ENCODE measurements at places on chromosomes 16 and 17.

- DNase-seq, result no peak
Observed at GRCh38 chr16:89573826-89574680, 1.5 kb upstream of the CPNE7 start.

GRCh38 chr17:12386225-12386624, 279.5 kb upstream of the MYOCD start:
- DNase-seq, result no peak

DNA sequence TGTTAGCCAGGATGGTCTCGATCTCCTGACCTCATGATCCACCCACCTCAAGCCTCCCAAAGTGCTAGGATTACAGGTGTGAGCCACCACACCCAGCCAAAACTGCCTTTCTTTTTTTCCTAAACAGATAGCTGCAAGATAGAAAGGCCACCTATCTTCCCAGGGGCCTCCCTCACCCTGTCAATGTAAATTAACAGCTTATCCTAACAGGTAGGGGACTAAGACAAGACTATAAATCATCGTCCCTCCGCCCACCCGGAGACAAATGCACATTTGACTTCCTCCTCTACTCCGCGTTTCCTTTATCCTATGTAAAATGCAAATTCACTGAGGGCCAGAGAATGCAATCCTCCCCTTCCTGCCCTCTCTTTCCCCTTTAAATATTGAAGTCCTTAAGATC, 71.4 kb downstream of the MARF1 start:
- no peak for DNase-seq

- peak; percentile 71 for DNase-seq
Observed at GRCh38 chr17:38967290-38967738, at the start of gene FBXO47. FBXO47 (minus strand) TSS chr17:38967403; CDS start chr17:38963025, 4,378 bp downstream.

- no peak for DNase-seq
Observed at GRCh38 chr17:67082107-67082506, 37.8 kb downstream of the CACNG1 start.

- no peak for DNase-seq
Observed at GRCh38 chr17:20256144-20256543, 211.2 kb downstream of the LGALS9B start.

DNA sequence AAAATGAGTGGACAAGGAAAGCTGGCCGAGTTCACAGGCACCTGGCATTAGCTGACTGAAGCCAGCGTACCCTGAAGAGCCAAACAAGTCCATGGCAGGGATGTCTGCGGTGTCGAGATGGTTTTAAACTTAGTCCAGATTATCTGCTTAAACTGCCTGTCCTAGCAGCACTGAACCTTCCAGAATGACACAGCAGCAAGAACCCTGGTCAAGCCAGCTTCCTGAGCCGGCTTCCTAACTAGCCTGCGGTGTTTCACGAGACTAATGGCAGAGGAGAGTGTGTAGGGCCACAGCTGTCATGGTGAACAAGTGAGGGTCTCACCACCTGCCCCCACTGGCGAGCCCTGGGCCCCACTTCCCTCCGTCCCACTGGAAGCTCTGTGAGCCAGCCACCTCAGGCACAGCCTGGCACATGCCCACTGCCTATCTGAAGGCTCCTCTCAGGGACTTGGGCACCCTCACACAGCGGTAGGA, 28.8 kb upstream of the MTSS2 start:
- DNase-seq, result no peak

- DNase-seq, result no peak
Observed at GRCh38 chr16:50673496-50674275, 7.4 kb downstream of the SNX20 start.

GRCh38 chr17:82006468-82007227, 16.0 kb downstream of the CENPX start:
- no peak for DNase-seq

DNA sequence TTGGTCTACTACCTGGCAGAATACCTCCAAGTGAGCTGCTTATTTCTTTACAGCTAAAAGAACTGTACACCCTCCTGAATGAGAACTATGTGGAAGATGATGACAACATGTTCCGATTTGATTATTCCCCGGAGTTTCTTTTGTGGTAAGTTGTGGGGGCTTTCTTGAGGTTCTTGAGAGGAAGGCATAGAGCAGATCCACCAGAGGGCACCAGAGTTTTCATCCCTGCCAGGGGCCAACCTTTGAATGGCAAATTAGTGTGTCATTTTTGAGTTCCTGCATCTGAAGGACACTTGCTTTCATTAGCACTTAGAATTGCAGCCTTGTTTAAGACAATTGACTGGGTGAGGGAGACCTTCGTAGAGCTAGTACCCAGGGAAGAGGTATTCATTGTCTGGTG, 35.0 kb downstream of the NMT1 start:
- no peak for DNase-seq

- no peak for DNase-seq
Observed at GRCh38 chr16:50298075-50298460, 31.7 kb downstream of the ADCY7 start.

DNA sequence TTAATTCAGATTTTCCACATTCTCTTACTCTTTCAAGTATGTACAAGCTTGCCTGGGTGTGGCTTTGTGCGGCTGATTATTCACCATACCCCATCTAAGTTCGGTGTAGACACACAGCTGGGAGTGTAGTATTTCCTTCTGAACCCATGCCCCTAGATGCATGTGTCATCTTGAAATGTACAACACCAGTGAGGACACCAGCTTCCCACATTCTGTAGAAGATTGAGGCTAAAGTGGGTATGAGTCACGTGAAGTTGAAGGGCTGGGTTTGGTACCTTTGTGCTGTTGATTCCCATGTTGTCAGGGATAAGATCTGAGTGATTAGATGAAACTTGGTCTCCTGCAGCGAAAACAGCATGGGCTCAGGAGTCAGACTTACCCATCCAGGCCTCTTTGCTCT, 14.6 kb upstream of the DHX8 start:
- no peak for DNase-seq

DNA sequence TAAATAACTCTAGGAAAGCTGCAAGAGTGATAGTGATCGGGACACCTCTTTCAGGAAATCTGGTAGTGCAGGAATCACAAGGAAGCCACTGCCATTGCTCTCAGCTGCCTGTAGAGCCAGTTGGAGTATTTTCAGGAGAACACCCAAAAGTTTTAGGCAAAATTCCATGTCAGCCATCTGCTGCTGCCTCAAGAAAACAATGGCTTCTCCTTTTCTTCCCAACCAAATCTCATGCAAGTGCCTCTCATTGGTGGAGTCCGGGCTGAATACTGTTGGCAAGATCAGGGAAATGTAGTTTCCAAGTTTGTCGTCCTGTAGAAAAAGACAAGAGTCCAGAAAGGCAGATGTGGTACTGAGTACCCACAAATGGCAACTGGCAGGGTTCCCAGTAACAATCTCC, 54.9 kb upstream of the TANC2 start:
- DNase-seq, result no peak
